ENCODE measurements at places on chromosomes 3 and 15.

DNA sequence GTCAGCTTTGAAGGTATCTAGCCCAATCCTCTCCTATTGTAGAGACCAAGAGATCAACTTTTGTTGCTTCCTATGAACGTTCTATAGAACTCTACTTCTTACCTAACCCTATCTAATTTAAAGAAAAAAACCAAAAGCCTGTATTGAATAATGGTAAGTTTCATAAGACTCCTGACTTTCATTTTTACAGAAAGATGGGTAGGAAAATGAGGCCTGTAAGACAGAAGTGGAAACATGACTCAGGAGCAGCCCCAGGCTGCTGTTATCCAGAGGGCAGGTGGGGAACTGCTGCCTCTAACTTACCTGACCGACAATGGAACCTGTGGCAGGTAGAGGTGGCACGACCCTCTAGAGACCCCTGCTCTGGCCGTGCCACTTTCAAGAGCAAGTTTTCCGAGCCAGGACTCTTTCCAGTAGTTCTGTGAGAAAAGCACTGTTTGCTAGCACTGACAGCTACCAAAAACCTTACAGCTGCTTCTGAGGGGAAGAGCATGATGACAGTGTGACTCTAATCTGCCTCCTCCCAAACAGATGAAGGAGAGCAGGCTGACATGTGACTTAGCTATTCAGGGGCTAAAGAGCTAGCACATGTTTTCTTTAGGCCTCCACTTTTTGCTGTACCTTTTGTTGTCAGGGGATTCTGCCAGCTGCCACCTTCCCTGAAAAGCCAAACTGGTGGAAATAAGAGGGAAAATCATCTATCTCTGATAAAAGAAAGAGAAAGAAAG, 17.5 kb downstream of the POPDC2 start:
- no peak for DNase-seq

GRCh38 chr3:105246536-105246935, 120.2 kb upstream of the ALCAM start:
- DNase-seq = no peak

- DNase-seq = no peak
Measured at GRCh38 chr15:70401709-70402108, 304.0 kb upstream of the TLE3 start.

GRCh38 chr3:182484682-182485081, 308.6 kb upstream of the ATP11B start:
- DNase-seq = no peak

DNA sequence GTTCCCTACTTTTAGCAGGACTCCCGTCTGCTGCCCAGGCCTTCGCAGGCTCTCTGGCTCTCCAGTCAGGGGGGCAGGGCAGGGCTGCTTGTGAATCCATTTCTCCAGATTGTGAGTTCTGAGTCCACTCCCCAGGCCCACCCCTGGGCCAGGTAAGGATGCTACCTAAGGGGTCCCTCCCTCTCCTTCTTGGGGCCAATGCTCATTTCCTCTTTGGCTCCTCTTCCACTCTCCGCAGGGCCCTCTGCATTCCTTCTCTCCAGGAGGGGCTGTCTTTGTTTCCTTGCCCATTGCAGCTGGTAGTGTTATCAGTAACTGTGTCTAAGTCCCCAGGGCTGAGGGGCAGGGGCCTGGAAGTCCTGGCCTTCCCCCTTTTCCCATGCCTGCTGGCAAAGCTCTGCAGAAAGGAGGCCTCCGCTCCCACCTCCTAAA, 13.0 kb upstream of the CACNA2D2 start:
- DNase-seq = no peak

DNA sequence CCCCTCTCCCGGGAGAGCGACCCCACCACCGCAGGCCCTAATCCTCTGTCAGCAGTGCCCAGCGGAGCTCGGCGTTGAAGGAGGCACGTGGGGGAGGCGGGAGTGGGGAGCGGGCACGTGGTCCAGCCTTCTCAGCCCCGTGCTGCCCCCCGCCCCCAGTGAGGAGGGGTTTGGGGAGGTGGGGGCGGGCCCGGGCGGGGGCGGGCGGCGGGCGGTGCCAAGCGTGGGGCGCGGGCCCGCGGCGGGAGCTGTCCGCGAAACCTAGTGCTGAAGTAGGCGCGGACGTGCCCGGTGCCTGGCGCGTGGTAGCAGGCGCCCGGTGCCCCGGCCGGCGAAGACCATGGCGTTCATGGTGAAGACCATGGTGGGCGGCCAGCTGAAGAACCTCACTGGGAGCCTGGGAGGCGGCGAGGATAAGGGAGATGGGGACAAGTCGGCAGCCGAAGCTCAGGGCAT, at the start of gene CPLX3:
Gene CPLX3 (plus strand): TSS at position 264 of the 456 bp plus-strand sequence. CDS start 77 bp downstream, at position 341.
- peak; percentile 40 for DNase-seq

- DNase-seq = no peak
Measured at GRCh38 chr3:24513463-24513862, 18.8 kb upstream of the THRB start.

DNA sequence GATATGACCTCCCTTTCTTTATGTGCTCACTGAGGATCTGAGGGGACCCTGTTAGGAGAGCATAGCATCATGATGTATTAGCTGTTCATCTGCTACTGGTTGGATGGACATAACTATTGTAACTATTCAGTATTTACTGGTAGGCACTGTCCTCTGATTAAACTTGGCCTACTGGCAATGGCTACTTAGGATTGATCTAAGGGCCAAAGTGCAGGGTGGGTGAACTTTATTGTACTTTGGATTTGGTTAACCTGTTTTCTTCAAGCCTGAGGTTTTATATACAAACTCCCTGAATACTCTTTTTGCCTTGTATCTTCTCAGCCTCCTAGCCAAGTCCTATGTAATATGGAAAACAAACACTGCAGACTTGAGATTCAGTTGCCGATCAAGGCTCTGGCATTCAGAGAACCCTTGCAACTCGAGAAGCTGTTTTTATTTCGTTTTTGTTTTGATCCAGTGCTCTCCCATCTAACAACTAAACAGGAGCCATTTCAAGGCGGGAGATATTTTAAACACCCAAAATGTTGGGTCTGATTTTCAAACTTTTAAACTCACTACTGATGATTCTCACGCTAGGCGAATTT, 14.9 kb downstream of the GREM1 start:
- no peak for DNase-seq

DNA sequence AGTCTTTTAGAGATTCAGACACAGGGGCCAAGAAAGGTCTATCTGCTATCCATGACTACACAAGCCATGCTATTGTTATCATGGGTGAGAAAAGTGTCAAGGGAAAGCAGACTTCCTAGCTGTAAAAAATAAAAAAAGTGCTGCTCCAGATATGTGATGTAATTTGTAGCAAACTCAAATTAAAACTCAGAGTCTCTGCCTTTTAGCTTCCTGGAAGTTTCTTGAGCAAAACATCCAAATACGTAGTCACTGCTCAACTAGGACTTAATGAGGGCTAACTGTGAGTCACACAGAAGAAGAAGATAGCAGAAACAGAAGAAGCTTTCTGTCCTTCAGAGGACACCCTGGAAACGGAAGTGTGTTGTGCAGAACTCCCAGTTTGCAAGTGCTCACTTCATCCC, 393.4 kb upstream of the NR2F2 start:
- DNase-seq = no peak

- DNase-seq = no peak
Measured at GRCh38 chr15:51270706-51271105, 67.7 kb downstream of the CYP19A1 start.

DNA sequence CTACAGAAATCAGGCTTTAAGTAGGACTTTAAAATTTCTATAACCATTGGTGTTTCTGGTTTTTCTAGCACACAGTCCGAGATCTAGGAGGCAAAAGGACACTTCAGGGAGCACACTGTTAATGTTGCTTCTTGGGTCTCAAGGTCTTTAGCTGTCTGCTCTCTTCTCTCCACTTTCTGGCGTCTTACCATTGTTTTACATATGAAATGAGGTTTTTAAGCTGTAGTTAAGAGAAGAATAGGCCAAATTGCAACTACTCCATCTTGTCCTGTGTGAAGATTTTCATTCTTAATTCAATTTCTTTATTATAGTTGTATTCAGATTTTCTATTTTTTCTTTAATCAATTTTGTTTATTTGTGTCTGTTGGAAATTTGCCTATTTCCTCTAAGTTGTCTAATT, 151.4 kb downstream of the WNT7A start:
- no peak for DNase-seq

DNA sequence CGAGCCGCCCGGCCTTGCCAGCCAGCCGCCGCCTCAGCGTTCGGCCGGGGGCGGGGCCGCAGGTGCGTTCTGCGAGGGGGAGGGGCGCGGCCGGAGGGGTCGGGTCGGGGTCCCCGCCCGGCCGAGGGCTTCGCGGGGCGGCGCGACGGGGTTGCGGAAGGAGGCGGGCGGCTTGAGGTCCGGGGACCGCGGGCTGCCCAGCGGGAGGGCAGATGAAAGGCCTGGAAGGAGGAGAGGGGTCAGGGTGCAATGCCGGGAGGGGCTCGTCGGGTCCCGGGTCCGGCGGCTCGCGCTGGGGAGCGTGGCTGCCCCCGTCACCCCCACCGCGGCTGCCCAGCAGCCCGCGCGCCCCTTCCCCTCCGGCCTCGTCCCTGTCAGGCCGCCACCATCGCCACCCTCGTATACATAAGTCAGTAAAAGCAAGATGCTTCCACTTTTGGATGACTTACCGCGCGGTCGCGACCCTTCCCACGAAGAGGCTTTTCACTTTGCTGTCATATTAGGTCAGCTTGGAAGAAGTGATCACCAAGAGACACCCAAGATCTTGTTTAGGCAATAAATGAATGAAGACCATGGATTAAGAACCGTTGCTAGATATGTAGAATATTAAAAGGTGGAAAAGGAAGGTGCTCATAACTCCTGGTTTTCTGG, 620 bp upstream of the ANP32A start:
- DNase-seq = peak; percentile 16

- DNase-seq = peak; percentile 77
Measured at GRCh38 chr15:90141646-90142045, 39.4 kb upstream of the IDH2 start.

DNA sequence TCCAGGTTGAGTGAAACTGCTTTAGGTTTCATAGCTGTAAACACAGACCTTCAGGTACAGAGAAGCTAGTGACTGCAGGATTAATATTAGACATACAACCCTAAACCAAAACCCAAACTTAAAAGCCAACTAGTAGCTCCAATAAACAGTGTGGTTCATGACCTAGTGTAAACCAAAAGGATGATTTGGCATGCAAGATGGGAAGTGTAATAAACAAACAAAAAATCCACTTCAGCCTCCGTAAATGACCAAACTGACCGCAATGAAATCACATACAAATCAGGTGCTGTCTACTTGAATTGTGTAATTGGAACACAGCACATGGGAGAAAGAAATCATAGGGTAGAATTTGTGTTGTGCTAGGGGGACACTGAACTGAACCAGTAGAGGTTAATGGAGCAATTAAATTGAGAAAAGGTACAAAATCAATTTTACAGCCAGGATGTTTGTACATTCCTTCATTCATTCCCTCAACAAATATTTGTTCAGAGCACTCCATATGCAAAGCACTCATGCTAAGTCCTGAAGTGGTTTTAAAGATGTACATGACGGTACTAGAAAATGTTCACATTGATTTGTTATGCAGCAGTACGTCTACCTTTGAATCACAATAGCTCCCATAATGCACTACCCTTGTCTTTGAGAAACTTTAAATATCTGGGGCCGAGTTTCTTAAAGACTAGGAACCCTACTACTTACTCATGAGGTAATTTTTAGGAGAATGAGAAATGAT, 21.4 kb upstream of the CHST2 start:
- no peak for DNase-seq

DNA sequence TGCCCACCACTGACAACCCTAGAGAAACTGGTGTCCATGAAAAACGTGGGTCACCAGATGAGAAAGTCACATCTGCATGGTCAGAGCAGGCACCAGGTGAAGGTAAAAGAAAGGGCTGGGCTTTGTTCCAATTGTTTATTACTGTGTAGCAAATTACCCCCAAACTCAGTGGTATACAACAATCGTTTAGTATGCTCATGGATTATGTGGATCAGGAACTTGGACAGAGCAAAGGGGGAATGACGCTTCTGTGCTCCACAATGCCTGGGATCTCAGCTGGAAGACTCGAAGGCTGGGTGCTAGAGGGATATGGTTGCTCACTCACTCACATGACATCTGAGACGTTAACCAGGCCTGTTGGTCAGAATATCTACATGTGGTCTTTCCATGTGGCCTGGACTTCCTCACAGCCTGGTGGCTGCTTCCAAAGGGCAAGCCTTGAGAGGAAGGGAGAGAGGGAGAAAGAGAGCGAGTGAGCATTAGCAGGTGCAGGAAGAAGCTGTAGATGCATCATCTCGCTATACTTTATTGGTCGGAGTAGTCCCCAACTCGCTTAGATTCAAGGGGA, 44.9 kb downstream of the LPP start:
- DNase-seq = no peak

GRCh38 chr3:135992072-135992471, 26.5 kb downstream of the PPP2R3A start:
- peak; percentile 85 for DNase-seq

- DNase-seq = no peak
Measured at GRCh38 chr3:17340261-17340660, 402.2 kb downstream of the TBC1D5 start.

DNA sequence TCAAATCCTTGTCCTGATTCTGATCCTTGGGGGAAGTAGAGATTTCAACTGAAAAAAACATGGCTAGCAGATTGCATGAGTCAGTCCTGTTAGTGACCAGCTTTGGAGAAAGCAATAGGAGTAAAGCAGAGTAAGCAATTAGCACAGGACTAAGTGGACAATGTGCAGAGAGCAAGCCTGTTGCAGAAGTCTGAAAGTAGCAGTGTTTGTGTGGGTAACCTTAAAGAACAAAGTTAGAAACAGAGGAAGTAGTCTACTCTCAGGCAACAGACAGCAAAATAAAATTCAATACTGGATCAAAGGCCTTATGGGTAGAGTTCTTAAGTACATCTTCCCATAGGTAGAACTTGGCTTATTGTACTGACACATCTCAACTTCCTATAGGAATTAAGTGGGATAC, 916.8 kb downstream of the CADM2 start:
- no peak for DNase-seq

DNA sequence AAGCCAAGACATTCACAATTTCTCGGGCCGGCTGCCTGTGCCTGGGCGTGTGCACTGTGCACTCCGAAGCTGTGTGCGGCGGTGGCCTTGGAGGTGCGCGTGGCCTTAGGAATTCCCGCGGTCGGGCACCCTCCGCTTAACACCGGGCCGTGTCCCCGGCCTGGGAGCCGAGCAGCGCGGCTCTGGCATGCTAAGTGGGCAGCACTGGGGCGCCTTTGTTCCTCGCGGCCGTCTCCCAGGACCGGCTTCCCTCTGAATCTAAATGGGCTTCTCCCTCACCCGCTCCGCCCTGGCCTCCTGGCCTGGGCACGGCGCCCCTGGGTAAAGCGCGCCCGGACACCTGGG, 498 bp upstream of the ARNT2 start:
- no peak for DNase-seq

DNA sequence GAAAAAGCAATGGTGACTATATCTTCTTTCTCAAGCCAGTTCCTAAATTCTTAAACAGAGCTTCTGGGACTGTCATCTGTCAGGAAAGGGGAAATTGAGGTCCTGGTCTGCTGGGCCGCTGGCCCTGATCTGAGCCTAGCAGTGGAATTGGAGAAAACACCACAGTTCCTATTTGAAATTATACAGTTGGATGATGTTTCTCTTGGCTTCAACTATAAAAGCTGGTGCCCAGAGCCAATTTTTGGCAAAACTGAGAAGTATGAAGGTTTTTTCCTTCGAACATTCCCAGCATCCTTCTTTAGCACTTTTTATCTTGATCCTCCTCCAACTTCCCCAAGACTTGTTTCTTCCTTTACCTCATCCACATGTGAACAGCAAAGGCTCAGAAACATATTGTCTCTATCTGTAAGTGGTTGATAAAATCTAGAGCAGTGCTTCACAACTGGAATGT, 83.9 kb downstream of the CD47 start:
- peak; percentile 10 for DNase-seq

GRCh38 chr3:98986073-98986472, 84.6 kb upstream of the DCBLD2 start:
- peak; percentile 94 for DNase-seq

GRCh38 chr15:74222240-74223119, 13.6 kb upstream of the CCDC33 start:
- DNase-seq = no peak
